ENCODE measurements at places on chromosomes 1 and 21.

DNA sequence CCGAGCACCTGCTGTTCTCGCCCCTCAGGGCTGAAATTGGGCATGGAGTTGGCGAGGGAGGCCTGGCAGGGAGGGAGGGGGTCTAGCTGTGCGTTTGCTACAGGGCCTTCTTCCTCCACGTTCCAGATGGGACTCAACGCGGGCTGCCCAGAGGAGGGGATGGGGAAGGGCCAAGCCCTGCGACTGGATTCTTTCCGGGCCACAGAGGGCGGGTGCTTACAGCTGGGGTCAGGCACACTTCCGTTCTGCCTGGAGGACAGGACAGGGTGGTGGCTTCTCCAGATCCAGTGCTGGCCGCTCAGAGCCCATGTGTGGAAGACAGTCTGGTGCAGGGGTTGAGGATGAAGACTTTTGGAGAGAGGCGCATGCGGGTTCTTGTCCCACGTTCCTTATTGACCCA lies 90.0 kb downstream of the EDEM3 start:
- no peak for DNase-seq

DNA sequence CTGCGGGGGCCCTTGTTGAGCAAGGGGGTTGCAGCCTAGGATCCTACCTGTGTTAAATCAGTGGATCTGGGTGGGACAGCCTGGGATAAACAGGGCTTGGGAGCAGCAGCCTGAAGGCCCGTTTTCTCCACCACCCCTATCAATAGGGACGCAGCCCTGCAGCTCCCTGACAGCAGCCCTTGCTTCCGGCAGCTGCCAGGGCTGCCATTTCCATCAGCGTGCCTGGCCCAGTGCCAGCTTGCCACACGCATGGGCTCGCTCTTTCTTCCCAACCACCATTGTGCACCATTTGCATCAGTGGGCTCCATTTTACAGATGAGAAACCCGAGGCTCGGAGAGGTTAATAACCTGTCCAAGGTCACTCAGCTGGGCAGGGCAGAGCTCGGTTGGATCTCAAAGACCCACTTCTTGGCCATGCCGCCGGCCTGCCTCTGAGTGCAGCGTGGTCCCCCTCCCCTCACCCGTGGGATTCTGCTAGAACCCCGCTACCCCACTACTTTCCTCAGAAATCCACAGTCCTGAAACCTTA lies 3.8 kb downstream of the WNT4 start:
- no peak for DNase-seq

DNA sequence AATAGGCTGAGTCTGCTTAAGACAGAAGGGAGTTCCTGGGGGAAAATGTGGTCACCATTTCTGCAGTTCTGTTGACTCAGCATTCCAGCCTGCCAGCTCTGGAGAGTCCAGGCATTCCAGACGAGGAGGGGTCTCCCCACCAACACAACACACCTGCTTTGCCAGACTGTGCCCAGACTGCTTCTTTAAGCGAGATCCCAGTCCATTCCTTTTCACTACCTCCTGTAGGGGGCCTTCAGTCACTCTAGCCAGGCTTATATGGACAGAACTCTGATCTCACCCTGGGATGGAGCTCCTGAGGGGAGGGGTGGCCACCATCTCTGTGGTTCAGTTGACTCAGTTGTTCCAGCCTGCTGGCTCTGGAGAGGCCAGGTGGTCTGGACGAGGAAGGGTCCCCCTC lies 48.5 kb downstream of the UBE2U start:
- no peak for DNase-seq

GRCh38 chr1:31505911-31506497 lies 70.3 kb upstream of the TINAGL1 start:
- no peak for DNase-seq

DNA sequence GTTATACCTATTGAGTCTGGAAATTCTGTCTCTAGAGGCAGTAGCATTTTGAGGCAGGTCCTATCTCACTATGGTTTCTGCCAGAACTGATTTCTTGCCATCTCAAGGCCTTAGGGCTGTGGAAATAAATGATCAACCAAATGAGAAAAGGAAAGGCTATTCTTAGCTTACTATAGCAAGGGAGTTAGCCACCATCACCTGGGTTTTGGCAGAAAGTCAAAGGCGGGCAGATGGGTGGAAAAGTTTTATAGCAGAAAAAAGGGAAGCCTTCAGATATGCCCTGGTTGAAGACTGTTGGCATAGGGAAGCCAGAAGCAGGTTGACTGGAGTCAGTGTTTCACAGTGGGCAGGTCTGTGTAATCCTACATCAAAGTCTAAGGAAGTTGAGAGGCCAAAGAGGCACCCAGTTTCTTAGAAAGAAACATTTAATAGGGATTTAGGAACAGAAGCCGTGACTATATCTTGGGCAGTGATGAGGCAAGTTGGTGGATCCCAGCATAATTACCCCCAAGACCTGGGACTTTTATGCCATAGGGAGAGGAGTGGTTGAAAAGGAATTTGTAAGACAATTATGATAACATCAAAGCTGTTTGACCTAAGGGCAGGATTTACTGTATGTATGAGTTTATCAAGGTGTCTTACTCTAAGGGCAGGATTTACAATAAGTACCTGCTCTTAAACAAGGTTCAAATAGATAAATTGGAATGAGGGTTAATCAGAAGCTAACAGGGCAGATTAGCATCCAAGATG lies 29.7 kb downstream of the CTH start:
- no peak for DNase-seq

GRCh38 chr1:220224611-220225124 lies 47.6 kb downstream of the RAB3GAP2 start:
- DNase-seq, result no peak

DNA sequence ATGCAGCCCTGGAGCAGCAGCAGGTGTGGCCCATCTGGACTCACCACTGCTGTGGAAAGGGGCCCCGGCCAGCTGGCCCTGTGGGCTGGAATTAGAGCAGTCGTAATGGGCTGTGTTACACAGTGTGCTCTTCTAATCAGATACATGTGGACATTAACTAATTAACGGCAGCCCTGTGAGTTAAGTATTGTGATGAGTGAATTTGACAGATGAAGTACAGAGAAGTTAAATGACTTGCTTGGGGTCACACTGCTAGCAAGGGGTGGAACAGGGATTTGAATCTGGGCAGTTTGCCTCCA lies 58.6 kb downstream of the MDM4 start:
- DNase-seq, result no peak

- no peak for DNase-seq
Measured at GRCh38 chr1:31027693-31028526, 37.6 kb downstream of the PUM1 start.

GRCh38 chr1:215488850-215489249 lies 78.3 kb upstream of the KCTD3 start:
- DNase-seq, result no peak

- no peak for DNase-seq
Measured at GRCh38 chr21:41169701-41170100, 1.7 kb downstream of the BACE2 start.

- DNase-seq, result no peak
Measured at GRCh38 chr21:45032332-45032731, 42.0 kb upstream of the ADARB1 start.

DNA sequence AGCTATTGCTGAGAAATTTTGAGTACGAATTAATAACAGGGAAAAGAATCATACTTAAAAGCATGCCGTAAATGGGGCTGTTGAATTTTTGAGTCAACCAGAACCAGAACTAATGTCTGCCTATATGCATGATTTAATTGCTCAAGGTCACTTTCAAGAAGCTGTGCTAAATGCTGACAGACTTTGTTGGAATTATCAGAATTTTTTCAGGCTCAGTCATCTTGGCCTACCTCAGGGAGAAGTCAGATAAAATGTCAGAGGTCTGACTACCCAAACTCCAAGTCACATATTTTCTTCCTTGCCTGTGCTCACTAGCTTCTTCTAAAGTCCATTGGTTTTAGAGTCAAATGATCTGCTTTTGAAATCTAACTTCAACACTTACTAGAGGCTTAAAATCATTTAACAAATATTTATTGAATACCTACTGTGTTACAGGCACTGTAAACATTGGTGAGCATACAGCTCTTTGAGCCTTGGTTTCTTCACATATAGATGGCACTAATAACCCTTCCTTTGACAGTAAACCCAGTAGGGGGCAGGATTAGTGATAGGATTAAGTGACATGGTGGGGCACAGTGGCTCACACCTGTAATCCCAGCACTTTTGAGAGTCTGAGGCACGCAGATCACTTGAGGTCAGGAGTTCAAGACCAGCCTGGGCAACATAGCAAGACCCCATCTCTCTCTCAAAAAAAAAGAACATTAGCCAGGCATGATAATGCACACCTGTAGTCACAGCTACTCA lies 121.2 kb upstream of the SLC44A3 start:
- no peak for DNase-seq

GRCh38 chr1:47452426-47452825 lies 14.6 kb downstream of the FOXD2 start:
- DNase-seq, result no peak

DNA sequence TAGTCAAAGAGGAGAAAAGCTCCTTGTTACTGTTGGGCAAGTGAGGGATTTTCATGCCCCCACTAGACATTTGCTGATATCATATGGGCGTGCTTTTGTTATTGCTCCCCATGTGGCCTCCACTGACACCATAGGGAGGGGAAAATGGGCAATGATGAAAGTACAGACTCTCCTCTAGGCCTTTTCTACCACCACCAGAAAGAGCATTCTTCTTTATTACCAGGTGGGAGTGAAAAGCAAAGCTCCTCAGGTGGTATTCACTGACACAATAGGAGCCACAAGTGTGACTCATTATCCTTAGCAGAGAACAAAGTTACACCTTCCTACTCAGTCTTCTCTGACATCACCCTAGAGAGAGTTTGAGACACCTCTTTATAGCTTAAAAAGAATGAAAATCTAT lies 667.1 kb downstream of the LTN1 start:
- DNase-seq, result no peak

DNA sequence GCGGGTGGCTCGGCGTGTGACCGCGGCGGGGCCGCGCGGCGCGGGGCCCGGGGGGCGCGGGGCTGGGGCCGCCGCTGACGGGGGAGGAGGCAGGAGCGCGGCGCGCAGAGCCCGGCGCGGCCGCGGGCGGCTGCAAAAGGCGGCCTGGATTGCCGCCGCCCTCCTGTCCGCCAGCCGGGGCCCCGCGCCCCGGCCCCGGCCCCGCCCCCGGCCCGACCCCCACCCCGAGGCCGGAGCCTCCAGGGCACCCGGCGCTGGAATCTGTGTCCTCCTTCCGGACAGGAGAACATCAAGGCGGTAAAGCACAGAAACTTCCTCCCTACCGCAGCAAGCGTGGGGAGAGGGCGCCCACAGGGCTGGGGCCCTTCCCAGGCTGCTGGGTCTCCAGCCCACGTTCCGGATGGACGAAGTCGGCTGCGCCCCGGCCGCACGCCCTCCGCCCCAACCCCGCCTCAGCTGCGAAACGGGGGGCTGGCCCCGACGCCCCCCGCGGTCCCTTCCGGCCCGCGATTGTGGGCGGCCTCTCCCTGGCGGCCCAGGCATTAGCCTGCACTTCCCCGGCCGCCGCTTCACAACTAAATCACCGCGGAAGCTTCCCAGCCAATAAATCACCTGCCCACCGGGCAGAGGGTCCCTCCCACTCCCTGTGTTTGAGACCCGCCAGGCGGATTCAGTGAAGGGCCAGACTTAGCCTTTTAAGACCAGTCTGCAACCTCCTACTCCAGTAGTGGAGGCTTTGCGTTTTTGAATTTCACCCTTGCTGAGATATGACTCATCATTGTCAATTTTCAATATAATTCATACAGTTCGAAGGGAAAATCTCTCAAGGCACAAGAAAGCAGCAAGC lies 106.0 kb downstream of the SLC45A1 start:
- DNase-seq, result no peak

DNA sequence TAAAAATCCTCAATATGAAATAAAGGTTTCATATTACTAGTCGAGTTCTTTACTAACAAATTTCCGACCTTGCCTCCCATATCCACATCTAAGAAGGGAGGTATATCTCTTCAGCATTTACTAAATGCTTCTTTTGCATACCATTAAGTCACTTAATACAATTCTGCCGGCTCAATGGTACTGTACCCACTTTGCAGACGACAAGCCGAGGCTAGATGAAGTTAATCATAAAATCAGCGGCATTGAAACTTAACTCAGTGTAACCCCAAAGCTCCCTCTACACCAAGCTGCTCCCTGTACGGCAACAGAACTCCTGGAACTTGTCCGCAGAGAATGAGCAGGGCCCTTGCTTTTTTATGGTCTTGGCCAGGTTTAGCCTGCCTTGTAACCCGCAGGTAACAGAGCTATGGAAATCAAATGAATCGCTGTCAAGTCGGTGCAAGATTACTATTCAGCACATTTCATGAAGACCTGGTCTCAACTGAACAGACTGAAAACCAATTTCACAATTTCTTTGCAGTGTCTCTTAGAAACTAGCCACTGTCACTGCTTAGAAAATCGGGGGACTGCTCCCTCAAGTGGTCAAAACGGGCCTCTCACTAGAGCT lies 738 bp downstream of the INTS7 start:
- no peak for DNase-seq

DNA sequence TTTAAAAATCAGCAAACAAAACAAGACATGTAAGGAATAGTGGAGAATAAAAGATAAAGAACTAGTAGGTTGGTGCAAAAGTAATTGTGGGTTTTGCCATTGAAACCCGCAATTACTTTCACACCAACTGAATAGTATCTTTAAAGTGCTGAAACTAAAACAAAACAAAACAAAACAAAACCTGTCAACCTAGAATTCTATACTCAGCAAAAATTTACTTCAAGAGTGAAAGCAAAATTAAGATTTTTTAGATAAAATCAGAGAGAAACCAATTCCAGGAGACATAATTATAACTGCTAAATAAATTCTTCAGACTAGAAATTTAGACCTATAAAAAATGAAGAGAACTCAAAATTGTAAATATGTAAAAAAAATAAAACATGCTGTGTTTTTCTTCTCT lies 114.0 kb upstream of the TSPAN2 start:
- no peak for DNase-seq

GRCh38 chr1:156232201-156232894 lies 9.6 kb upstream of the BGLAP start:
- no peak for DNase-seq

DNA sequence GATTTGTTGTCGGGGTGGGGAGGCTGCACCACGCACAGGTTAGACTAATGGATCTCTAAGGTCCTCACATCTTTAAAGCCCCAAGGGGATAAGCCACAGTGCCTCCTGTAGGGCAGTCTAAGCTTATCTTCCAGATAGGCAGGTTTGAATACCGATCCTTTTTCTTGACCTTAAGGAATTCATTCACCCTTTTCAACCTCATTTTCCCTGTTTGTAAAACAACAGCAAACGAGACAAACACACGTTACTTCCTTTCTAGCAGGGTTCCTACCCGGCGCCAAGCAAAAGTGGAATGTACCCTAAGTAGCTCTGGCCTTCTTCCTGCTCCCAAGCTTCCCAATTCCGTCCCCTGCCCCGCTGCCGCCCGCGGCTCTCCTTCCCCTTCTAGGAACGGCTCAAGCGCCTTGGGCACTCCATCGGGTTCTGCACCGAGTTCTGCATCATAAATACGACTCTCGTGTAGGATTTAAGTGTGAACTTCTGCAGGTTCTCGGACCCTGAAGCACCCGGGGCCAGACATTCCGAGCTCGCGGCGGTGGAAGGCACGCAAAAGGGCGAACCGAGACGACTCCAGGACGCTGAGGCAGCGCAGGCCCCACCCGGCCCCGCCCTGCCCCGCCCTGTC lies 548 bp upstream of the CDC20 start:
- DNase-seq, result no peak

- no peak for DNase-seq
Measured at GRCh38 chr1:33234131-33234530, 22.2 kb upstream of the ZNF362 start.

All from epithelial cell of prostate (primary cell).